ENCODE measurements at places on chromosomes 4 and X.

- no peak for DNase-seq
Measured at GRCh38 chrX:17597836-17598439, 139.4 kb upstream of the SCML1 start.

DNA sequence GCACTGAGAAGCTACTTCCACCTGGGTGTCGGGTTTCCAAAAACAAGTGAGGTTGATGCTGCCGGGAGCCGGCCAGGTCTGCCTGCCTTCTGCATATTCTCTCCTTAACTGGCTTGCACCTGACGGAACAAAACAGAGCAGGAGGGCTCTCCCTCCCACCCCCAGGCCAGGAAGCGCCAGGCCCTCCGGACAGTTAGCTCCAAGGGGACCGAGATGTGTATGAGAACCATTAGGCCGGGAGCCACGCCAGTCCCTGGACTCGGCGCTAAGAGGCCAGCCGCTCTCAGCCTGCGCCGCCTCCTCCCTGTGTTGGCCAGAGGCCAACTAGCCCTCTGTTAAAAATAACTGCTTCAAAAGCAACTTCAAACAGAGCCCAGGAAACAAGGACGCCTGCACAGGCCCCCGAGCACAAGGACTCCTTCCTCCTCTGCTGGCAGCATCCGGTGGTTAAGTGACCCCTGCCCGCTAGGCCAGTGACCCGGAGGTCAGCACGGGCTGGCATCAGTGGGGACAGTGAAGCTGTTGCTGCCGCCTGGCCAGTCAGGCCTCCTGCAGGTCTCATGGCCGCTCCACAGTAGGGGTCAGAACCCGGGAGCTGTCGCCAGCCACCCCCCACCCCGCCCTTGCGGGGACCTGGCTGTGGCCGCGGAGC lies 107.9 kb downstream of the ABLIM2 start:
- DNase-seq, result no peak

DNA sequence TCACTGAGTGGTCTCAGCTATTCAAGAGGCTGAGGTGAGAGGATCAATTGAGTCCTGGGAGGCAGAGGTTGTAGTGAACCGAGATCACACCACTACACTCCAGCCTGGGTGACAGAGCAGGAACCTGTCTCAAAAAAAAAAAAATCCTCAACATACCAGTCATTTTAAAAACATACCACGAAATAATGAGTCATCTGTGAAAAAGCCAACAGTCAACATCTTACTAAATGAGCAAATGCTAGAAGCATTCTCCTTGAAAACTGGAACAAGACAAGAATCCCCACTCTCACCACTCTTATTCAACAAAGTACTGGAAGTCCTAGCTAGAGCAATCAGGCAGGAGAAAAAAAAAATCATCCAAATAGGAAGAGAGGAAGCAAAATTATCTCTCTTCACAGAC lies 104.0 kb upstream of the ARHGEF9 start:
- DNase-seq, result no peak

- peak; percentile 31 for DNase-seq
Measured at GRCh38 chr4:34851411-34851810, 1392.9 kb downstream of the ARAP2 start.

GRCh38 chrX:110153896-110154295 lies 151.0 kb downstream of the TMEM164 start:
- peak; percentile 36 for DNase-seq

GRCh38 chr4:27666943-27667342 lies 806.3 kb downstream of the STIM2 start:
- DNase-seq, result peak; percentile 12

GRCh38 chr4:146648461-146648783 lies 9.7 kb downstream of the POU4F2 start:
- DNase-seq, result no peak

DNA sequence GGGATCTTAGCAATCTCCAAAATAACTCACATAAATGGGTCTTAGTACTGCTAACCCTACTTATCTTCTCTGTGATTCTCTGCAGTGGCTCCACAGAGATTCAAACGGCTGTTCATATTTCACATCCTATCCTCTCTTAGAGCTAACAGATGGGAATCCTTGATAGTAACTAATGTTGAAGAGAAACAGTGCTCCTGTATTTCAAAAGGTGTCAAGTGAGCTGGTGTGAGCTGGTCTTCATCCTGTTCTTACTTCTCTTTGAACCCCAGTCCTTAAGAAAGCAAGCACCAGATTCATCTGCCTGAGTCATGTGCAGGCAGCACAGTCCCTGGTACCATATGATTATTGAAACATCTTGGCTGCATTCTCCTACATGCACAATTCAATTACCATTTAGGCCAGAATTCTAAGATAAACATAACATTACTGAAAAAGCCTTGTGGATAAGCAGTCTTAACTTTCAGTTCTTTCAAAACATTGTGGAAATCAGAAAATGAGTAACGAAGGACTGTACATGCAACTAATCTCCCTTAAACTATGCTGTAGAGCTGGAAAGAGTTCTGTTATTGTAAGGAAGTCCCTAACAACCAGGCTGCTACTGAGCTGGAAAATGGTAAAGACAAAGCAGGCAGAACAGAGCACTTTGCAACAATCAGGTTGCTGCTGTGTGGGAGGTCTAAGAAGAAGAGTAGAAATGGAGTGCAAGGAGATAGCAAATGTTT lies 153.1 kb downstream of the NPNT start:
- DNase-seq, result peak; percentile 95

GRCh38 chrX:71541210-71542022 lies 8.5 kb downstream of the OGT start:
- peak; percentile 64 for DNase-seq

GRCh38 chr4:70895405-70895804 lies 6.8 kb upstream of the MOB1B start:
- DNase-seq, result no peak

DNA sequence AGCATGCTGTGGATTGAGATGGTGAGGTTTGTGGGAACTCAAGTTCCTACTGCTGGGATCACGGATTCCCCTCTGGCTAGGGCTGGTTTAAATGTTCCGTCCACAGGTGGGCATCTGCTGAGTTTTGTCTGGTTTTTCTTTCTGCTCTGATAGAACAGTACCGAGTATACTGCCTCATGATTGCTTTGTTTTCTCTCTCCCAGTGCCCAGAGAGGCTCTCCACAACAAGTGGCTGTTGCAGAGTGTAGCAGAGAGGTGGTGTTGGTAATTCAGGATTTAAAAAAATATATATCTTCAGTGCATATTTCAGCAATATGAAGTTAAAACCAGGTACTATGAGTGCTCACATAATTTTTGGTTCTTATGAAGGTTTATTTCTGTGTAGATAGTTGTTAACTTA lies 213.7 kb downstream of the TEX13C start:
- DNase-seq, result no peak

- DNase-seq, result peak; percentile 74
Measured at GRCh38 chr4:121034017-121034416, 38.3 kb downstream of the NDNF start.

DNA sequence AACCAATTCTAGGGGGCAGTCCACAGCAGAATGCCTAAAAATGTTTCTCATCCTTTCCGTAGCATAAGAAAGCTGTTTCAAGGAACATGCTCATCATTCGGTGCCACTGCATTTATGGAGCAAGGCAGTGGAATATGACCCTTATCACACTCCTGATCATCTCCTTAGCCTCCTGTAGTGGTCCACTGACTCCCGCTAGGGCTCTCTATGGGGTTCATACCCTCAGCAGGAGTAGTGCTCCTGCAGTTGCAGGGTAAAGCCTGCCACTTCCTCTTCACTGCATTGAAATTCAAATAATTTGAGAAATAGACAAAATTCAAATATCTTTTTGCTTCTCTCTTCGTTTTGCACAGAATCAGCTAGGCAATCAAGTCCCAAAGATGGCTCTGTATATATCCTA lies 107.0 kb downstream of the NDST3 start:
- no peak for DNase-seq

DNA sequence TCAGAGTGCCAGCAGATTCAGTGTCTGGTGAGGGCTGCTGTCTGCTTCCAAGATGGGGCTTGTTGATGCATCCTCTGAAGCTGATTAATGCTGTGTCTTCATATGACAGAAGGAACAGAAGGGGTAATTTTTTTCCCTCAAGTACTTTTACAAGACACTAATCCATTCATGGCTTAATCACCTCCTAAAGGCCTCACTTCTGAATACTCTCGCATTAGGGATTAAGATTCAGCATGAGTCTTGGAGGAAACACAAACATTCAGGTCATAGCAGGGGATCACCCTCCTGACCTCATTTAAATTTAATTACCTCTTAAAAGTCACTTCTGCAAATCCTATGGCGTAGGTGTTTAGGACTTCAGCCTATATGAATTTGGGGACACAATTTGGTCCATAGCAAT lies 1145.5 kb upstream of the PCDH10 start:
- DNase-seq, result no peak

- DNase-seq, result no peak
Measured at GRCh38 chrX:109855501-109855900, 122.4 kb upstream of the ACSL4 start.

- no peak for DNase-seq
Measured at GRCh38 chr4:54104907-54105306, 4.9 kb downstream of the GSX2 start.

GRCh38 chr4:118981171-118981838 lies 92.7 kb downstream of the SYNPO2 start:
- peak; percentile 41 for DNase-seq

DNA sequence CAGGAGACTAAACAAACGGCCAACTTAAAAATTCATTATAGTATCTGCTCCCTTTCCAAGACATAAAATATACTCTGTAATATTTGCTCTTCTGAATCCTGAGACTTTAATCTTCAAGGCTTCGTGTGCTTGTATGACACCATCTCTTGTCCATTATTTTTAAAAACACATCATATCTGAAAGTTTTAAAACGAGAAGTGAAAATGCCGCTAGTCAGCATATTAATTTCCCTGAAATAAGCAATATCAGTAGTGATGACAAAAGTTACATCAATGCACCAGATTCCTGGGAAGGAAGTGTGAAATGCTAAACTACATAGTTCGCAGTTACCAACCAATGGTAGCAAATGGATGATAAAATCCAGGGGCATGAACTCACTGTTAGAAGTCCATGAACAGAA lies 66.8 kb upstream of the EXOC1L start:
- DNase-seq, result no peak

- DNase-seq, result no peak
Measured at GRCh38 chrX:71577682-71578081, 555 bp upstream of the GCNA start.

DNA sequence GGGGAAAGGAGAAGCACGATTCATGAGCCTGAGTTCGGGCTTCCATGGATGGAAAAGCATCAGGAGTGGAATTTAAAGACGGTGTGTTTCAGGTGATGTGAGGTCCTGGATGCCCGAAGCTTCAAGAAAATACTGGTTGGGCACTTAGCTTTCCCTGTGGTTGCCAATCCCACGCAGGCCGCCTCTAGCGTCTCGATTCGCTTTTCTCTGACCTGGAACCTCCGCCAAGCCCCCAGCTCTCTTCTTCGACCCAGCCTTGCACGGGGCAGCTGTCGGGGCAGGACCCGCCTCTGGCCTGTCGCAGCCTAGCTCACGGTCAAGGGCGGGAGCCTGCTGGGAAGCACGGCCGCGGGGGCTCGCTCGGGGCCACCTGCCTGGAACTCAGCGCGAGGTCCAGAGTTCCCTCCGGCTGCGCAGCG lies 308 bp upstream of the TLR2 start:
- no peak for DNase-seq

- DNase-seq, result no peak
Measured at GRCh38 chr4:182688081-182688480, 229.1 kb downstream of the DCTD start.

GRCh38 chr4:66667249-66667648 lies 878.1 kb downstream of the CENPC start:
- DNase-seq, result no peak

DNA sequence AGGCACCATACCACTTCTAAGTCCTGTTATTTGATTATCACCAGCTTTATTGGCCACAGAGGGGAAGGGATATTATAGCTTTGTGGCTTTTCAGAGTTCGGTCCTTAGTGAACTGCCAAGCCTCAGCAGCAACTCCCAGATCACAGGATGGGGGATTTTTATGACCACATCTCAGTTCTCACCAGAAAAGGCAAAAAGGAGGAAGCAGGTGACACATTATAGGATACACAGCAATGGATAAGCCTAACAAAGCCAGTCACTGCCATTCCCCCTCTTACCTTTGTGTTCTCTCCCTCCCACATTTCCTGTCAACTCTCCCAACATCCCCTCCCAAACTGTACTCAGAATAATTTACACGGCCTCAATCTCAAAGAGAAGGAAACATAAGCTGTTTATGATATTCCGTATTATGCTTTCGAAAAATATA lies 142.8 kb downstream of the MGST2 start:
- no peak for DNase-seq

DNA sequence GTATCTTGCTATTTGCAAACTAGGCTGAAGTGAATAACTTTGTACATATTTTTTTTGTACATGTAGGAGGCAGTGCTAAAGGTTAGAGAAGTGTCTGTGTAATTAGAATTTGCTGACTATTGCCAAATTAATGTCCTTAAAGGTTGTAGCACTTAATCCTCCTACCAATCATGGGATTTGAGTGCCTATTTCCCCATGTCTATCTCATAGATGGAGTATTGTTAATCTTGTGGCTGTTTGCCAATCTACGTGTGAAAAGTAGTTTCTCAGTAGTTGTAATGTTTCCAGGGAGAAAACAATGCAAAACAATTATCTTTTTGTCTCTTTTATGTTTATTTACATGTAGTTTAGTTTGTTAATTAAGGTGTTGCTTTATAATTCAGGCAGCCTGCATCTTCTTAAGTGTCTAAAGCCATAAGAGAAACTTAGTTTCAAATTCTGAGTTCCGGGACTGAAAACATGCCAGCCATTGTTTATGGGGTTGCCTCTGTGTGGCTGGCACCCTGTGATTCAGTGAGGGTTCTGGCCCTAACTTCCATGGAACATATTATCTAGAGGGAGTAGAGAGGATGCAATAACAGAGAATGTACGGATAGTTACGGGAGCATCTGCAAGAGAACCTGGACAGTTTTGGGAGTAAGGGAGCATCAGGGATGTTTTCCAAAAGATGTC lies 142.4 kb downstream of the KLHL8 start:
- peak; percentile 15 for DNase-seq

- no peak for DNase-seq
Measured at GRCh38 chrX:43585922-43586321, 70.2 kb upstream of the MAOA start.

- no peak for DNase-seq
Measured at GRCh38 chr4:93084599-93085305, 743.8 kb upstream of the ATOH1 start.

DNA sequence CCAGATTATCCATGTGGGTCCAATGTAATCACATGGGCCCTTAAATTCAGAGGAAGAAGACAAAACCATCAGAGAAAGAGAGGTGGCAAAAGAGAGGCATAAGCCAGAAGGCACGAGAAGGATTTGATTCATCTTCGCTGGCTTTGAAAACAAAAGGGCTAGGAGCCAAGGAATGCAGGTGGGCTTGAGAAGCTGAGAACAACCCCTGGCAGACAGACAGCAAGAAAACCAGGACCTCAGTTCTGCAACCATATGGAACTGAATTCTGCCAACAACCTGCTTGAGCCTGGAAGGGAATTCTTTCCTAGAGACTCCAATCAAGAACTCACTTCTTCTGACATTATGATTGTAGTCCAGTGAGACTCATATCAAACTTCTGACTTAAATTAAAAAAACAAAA lies 1531.8 kb downstream of the PCDH7 start:
- no peak for DNase-seq
